ENCODE measurements at places on chromosomes 3 and 15.

DNA sequence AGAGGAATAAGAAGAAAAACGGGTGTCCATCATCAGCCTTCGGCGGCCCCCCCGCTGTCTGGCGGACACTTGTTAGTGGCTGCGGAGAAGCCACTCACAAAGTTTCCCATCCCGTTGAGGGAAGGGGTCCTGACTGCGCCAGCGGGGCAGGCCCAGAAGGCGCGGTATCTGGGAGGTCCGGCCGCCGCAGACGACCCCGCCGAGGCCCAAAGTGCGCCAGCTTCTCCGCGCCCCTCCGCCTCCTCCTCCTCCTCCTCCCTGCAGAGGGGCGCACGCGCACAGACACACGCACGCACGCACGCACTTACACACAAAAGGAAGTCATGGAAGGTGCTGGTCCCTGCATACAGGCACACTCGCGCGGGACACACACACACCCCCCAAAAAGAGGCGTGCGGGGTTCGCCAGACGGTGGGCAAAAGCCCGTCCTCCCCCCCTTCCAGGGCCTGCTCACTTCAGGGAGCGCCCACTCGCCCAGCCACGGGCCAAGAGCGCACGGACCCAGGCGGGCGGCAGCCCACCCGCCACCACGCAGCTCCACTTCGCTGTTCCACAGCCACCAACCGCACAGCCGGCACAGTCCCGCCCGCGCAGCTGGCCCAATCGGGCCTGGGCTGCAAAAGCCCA is 18.0 kb downstream of the ZNF148 start:
- peak; percentile 66 for DNase-seq

- no peak for DNase-seq
These were observed 13.1 kb downstream of the MME start for GRCh38 chr3:155093261-155093660.

GRCh38 chr3:37535526-37536432 is 325.9 kb upstream of the CTDSPL start:
- no peak for DNase-seq

GRCh38 chr15:47725051-47725450 is 7.7 kb downstream of the SEMA6D start:
- DNase-seq = no peak

DNA sequence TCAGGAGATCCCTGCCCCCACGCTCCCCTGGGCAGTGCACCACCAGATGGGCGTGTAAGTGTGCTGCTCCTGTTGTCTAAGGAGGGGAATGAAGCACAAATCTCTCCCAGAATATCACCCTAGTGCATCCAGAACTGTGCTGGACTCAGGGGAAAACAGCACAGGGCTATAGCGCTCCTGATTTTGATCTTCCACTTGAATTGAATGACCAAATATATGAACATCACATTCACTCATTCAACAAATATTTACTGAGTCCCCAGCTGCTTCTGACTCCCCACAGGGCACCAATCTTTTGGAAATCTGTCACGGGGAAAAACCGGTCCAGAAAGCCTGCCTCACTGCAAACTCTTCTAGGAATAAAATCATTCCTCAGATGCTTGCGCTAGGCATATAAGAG is 2.4 kb downstream of the CPLX3 start:
- DNase-seq = no peak

Measured in activated T-cell treated with anti-CD3 and anti-CD28 coated beads, Interleukin-2, amount 50 U/mL, for 1 hour (primary cell).